Panc1 (cell line): ENCODE measurements at places on chromosomes 7 and 10.

- no peak for DNase-seq
Measured at GRCh38 chr7:5383314-5384098, 40.1 kb downstream of the TNRC18 start.

GRCh38 chr10:120260456-120260855 is 196.6 kb upstream of the PLPP4 start:
- no peak for DNase-seq

- DNase-seq = no peak
Measured at GRCh38 chr7:121395494-121395960, 581 bp downstream of the FAM3C start.

DNA sequence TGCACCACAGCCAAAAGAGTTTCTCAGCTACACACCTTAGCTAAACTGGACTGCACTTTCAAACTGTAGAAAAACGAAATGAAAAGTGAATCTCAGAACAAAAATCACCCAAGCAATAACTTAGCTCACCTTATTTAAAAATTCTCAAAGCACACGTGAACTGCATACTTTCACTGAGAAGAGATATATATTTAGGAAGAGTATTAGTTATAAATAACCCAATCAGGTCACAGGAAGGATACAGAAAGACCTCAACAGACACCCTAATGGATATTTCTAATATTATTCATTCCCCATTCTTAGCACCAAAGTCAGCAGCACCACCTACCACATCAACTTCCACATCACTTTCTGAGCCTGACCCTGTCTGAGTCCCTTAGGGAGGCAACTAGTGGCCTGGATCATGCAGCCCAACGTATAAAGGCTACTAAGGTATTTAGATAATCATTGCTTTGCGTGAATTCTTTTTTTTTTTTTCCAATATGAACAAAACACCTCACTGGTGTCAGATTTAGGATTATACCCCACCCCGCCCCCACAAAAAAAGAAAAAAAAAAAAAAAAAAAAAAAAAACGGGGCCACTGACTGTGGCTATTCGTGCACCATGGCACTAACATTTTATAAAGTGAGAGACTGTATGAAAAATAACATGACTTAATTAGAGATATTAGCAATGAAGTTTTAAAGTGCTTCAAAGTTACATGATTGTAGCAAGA is 2.6 kb downstream of the ABI1 start:
- no peak for DNase-seq

GRCh38 chr10:14839305-14839695 is 1.2 kb downstream of the HSPA14 start:
- no peak for DNase-seq

GRCh38 chr10:110864662-110865140 is 7.0 kb upstream of the PDCD4 start:
- no peak for DNase-seq

- DNase-seq = no peak
Measured at GRCh38 chr7:131900785-131901287, 344.4 kb upstream of the PODXL start.

DNA sequence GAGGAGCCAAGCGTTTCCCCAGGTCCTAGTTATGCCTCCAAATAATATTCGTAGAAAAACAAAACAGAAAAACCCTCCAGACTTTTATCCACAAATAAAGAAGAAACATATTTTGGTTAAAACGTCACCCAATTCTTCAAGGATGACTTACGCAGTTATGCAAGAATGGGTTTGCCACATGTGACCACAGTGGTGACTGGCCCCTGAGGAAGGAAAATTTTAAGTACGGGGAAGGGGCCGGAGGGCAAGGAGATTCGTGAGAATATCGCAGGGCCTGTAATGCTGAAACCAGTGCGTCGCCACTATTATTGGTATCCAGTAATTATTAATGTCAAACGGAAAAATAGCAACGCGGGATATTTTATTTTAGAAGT is 537 bp upstream of the MRPS24 start:
- peak; percentile 38 for DNase-seq

DNA sequence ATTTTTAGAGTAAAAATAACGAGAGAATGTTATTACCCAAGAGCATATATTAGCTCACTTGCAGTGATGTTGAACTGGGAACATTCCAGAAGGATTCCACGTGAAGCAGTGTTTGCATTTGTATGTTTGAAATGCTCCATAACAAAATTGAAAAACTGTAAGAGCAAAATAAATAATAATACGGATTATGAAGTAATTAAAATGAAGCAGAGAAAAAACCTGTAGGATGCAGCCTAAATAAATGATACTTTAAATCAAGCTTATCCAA is 203.3 kb downstream of the BAMBI start:
- no peak for DNase-seq
